ENCODE measurements at places on chromosomes 1 and 21.
A peak's percentile ranks its signal among the peaks of the same experiment; 100 is the strongest.

DNA sequence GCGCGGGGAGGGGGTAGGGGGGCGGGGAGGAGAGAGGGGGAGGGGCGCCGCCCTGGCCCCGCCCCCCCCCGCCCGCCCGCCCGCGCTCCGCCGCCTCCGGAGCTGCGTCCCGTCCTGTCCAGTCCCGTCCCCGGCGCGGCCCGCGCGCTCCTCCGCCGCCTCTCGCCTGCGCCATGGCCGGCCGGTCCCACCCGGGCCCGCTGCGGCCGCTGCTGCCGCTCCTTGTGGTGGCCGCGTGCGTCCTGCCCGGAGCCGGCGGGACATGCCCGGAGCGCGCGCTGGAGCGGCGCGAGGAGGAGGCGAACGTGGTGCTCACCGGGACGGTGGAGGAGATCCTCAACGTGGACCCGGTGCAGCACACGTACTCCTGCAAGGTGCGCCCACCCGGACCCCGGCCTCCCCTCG is at the start of gene AGRN:
TSS of gene AGRN (plus strand) at position 121 of the 405 bp plus-strand sequence. CDS start at position 174, 53 bp downstream.
- DNase-seq, result no peak

- DNase-seq, result no peak
Observed at GRCh38 chr21:33042812-33043211, 17.1 kb downstream of the OLIG2 start.

- no peak for DNase-seq
Observed at GRCh38 chr1:211313392-211313791, 13.2 kb upstream of the TRAF5 start.

GRCh38 chr1:210624722-210625121 is 296.0 kb downstream of the HHAT start:
- no peak for DNase-seq

DNA sequence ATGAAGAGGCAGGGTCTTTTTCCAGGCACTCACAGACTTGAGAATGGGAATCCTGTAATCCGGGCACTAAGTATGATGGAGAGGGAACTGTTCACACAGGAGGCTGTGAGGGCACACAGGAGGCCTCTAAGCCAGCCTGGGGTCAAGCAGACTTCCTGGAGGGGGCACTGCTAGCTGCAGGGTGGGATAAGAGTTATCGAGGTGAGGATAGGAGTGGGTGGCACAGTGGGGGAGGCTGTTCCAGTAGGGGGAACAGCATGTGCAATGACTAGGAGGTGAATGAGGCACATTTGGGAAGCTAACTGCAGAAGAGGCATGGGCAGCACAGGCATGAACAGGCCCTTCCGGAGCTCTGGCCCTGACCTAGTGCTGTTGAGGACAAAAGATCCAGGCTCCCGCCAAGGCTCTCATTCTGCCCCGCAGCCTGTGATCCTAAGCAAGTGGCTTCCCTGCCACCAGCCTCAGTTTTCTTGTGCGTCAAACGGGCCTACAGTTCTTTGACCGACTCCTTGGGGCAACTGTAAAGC is 216.7 kb downstream of the TRABD2B start:
- no peak for DNase-seq

- no peak for DNase-seq
Observed at GRCh38 chr1:243657793-243658192, 192.2 kb downstream of the AKT3 start.

- DNase-seq, result peak; percentile 47
Observed at GRCh38 chr1:200888349-200888838, 6.3 kb upstream of the INAVA start.

GRCh38 chr1:44628962-44629756 is 45.1 kb downstream of the TMEM53 start:
- DNase-seq, result no peak

DNA sequence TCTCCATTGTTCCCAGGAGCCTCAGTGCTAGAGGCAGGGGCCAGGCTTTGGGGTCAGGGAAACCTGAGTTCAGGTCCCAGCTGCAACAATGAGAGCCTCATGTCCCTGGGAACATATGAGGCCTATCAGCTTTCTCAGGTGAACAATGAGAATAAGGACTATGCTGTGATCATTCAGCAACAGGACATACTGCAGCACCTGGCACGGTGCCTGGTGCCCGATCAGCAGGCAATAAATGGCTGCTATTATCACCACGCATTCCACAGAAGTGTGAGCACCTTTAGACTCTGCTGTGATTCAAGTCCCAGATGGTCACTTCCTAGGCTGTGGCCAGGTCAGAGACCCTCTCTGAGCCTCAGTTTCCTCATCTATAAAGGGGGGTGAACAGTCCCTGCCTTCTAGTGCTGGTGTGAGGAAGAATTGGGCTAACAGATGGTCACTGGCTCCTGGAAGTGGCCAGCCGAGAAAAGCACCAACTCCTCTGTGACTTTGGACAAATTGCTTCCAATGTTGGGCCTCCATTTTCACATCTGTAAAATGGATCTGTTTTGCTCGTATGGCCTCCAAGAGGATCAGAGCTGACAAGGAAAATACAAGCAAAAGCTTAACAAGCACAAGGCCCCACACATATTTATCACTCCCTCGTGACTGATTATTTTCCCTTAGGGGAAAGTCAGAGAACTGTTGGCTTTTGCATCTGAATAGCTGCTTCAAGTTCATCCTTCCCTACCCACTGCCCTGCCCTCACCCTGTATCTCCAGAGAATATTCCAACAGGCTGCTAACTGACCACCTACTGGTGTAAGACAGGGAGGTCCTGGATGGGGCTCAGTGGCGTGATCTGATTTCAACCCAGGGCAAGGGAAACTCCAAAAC is 1.1 kb downstream of the SLC5A9 start:
- no peak for DNase-seq
